GM04504 (cell line): ENCODE measurements at places on chromosomes 1 and 21.

- no peak for DNase-seq
Measured at GRCh38 chr21:38359835-38360234, 103.0 kb downstream of the KCNJ15 start.

DNA sequence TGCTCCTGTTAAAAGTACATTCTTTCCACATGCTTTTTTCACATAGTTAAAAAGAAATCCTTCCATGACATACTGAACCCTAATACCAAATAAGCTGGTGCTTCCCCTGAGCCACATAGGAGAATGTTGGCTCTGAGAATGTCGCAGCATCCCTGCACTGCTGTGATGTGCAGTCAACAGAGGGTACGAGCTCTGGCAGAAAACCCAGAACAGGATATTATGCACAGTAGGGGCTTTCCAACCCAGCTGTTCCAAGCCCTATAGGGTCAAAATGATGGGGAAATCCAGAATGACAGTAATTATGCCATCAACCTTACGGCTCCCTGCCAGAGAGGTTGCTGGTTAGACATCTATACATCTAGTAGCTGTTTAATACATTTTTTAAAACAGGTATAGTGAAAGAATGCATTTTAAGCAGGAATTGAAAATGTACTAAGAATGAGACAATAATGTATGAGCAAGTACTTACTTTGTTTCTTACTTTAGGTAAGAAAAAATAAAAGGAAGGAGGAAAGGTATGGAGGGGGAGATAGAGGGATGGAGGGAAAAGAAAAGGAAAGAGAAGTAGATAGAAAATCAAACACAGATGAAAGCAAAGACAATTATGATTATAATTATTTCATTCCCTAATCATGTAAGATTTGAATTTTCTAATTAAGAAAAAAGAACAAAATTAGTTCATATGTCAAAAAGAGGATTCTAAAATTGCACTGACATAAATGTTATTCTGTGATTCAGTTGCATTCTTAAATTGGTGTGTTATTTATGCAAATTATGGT, 126.0 kb downstream of the NR5A2 start:
- DNase-seq = no peak

DNA sequence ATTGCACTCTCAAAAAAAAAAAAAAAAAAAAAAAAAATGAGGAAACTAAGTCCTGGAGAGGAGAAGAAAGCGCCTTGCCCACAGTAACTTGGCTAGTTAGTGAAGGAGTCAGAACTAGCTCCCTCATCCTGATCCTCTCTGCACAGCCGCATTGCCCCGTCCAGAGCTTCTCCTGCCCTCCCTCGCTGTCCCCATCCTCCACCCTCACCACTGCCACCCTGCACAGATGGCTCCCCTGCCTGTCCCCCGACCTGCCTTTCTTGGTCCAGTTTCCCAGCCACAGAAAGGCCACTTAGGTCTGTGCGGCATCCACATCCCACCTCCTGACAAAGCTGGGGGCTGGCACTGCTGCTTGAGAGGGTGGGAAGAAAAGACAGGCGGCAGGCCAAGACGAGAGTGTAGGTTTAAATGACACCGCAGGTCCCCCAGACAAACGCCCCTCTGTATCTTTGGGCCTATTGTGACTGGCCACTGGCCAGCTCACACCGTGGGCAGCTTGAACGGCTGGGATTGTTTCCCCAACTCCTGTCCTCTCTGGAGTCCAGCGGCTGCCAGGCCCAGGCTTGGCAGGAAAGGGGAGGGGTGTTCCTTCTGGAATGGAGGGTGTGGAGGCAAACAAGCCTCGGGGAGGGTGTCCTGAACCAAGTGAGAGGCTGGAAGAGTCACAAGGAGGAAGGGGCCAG, 20.2 kb downstream of the NCMAP start:
- no peak for DNase-seq

DNA sequence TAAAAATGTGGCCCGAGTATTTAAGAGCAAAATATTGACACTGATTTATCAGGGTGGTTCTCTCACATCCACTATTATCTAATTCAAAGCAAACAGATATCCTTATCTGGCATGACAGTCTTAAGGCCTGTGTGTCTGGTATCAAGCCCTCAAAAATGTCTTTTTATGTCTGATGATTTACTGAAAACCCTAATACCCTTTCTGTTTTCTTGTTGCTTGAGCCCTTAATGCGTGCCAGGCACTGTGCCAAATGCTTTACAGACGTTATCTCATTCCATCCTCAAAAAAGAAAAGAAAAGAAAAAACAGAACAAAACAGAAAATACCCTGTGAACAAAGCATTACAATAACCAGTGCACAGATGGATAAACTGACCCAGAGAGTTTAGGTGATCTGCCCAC, 5.7 kb downstream of the DUSP23 start:
- no peak for DNase-seq

DNA sequence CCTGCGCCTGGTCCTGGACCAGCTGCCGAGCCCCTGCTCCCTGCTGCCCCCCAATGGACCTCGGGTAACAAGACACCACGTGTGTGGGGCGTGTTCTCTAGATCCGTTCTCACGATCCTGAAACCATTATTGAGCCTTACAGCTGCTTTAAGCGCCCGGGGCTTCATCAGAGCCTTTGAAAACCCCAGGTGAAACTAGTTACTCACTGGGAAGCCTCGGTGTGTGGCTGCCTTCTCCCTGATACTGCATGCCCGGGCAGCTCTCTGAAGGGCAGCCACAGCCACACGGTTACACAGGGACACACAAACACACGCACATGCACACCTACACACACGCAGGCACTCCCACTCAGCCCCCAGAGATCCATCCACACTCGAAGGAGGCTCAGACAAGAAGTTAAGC, 5.3 kb downstream of the HES2 start:
- DNase-seq = no peak
